ENCODE measurements at places on chromosomes 2 and 18.

DNA sequence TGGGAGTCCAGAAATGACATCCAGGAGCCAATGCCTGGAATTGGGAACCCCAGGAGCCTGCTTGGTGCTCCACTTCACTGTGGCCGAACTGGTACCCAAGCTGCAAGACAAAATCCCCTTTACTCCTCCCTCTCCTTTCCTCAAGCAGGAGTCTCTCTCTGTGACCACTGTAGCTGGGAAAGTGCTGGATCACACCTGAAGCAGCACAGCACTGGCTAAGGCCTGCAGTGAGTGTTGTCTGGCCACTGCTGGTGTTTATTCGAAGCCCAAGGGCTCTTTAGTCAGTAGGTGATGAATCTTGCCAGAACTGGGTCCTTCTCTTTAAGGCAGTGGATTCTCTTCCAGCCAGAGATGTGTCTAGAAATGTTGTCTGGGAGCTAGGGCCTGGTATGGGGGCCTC is 26.4 kb downstream of the STPG4 start:
- no peak for DNase-seq

DNA sequence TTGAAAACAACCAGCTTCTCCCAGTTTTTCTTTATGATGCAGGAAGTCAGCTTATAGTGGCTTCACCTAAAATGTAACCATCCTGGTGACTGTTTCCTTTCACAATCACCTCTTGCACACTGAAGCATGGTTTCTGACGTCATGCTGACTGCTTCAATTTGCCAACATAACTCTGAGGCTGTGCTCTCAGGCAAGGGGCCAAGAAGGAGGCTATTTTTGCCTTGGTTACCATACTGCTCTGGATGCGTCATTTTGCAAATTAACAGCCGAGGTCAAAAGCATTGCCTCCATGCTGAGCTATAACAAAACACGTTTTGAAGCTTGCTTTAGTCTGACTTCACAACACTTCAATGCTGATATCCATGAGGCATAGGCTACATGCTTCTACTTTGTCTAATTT is 397.8 kb downstream of the METTL4 start:
- DNase-seq, result peak; percentile 95

- DNase-seq, result no peak
Measured at GRCh38 chr2:120044336-120044735, 31.5 kb downstream of the EPB41L5 start.

DNA sequence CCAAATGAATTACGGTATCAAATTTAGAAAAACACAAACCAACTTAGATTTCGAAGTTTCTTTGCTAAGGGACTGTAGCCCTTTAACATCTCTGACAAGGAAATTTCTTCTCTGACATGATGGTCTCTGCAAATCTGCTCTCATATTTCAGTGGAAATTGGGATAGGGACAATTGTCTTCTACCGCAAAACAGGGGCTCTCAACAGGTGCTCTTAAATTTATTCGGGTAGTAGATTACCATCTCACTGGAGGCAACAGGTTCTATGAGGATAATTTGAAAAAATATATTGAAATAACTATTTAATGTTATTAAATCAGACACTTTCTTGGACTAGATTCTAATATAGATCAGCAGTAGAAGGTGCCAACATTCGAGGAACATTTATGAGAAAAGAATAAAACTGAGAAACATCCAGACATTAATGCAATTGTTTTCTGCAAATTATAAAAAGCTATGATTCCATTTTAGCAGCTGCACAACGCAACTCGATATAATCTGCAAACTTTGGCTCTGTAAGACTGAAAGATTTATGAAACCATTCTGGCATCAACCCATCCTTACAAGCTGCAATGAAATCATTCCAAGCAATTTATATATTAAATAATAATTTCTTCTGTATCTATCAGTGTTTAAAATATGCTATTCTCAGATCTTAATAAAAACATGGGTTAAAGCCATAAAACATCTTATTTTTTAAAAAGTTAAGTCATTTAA is 10.0 kb upstream of the BCL2 start:
- no peak for DNase-seq

DNA sequence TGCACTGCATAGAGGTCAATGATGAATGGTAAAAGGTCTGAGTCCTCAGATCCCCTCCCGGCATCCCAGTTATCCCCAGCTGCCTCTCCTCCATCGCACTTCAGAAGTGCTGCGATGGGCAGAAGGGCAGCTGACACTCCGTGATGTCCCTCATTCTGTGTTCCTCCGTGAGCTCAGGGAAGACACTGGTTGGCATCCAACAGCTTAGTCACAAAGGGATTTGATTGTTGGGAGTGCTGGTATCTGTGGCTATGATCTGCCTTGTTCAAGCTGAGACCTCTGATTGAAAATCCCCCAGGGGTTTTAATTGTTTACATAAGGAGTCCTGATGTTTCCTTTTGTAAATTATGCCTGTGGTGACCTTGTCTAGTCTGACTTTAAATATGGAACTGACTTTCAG is 19.0 kb upstream of the SAG start:
- no peak for DNase-seq

DNA sequence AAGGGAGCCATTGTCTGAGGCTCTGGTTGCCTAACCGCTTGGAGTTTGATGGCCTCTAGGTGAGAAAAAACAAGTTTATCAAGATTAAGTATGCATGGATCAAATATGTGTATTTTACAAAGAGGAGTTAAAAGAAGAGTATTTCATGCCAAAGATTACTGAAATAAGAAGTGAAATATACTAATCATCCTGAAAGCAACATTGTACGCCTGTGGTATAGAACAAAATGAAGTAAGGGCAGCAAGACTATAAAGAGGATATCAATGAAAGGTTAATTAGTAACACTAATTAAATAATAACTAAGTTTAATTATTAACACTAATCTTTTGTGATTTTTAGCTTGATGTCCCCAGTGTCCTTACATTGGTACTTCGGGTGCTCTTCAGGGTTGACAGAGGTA is 276.7 kb downstream of the CALCRL start:
- DNase-seq, result no peak

DNA sequence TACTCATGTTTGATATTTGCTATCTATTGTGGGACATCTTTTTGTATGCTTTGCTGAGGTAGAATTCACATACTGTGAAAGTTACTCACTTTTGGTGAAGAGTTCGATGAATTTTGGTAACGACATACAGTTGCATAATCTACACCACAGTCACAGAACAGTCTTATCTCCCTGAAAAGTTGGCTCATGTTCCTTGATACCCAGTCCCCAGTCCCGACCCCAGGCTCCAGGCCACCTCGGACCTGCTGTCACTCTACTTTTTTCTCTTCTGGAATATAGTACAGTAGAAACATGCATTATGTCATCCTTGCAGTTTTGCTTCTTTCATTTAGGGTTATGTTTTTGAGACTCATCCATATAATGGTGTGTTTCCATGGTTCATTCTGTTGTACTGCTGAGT is 191.7 kb downstream of the FAM210A start:
- DNase-seq, result no peak
